ENCODE measurements at places on chromosomes 5 and 9.

DNA sequence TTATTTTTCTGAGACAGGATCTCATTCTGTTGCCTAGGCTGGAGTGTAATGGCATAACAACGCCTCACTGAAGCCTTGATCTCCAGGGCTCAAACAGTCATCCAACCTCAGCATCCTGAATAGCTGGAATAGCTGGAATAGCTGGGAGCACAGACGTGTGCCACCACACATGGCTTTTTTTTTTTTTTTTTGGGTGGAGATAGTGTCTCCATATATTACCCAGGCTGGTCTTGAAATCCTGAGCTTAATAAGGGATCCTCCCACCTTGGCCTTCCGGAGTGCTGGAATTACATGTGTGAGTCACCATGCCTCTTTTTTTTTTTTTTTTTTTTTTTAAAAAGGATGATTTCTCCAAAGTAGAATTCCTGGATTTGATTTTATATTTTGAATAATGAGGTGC lies 60.7 kb downstream of the NSD1 start:
- no peak for DNase-seq

- DNase-seq, result no peak
These were observed 244.1 kb downstream of the ADGRV1 start for GRCh38 chr5:90802474-90803317.

- DNase-seq, result no peak
These were observed 4.8 kb upstream of the TTC23L start for GRCh38 chr5:34833976-34834793.

- no peak for DNase-seq
These were observed 795 bp downstream of the NDUFAF2 start for GRCh38 chr5:60945813-60946187.

DNA sequence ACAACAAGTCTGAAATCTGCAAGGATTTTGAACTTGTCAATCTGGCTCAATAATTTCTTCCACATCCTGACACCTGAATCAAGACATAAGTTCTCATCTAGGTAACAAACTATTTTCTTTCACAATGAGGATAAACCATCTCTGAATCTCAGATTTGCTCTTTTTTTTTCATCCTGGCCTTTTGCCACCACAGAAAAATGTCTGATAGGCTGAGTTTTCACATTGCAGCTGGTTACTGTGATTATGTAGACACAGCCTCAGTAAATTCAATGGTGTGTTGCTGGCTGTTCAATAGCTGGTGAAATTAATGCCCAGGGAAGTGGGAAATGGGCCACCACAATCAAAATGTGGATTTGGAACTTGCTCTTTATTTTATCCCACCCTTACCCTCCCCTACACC lies 2.8 kb upstream of the ADRA1B start:
- no peak for DNase-seq

- no peak for DNase-seq
These were observed 19.1 kb downstream of the TDRD7 start for GRCh38 chr9:97431044-97431441.
